Dermis lymphatic vessel endothelial cell (primary cell): ENCODE measurements at places on chromosomes 12 and 14. TPM values are rescaled to one million over a fixed set of nuclear protein-coding genes. Genes with fewer than 3 reads are reported as not detected.

MOK gene
- total RNA-seq = 1.3 and 3.1 TPM in 2 replicates

TMPRSS12 gene
- total RNA-seq = not detected in 2 replicates

WNT5B gene
- 0.17 and 2.7 TPM in 2 replicates for total RNA-seq

TAMALIN gene
- total RNA-seq = 27.4 and 32.4 TPM in 2 replicates
